Stimulated activated CD8-positive, alpha-beta memory T cell treated with anti-CD3 and anti-CD28 coated beads, Interleukin-2, amount 100 ng/mL, for 1 hour (primary cell): ENCODE measurements at places on chromosomes 12 and 14.
A peak's percentile ranks its signal among the peaks of the same experiment; 100 is the strongest.

- DNase-seq = no peak
Measured at GRCh38 chr12:125528281-125528680, 463.0 kb downstream of the AACS start.

DNA sequence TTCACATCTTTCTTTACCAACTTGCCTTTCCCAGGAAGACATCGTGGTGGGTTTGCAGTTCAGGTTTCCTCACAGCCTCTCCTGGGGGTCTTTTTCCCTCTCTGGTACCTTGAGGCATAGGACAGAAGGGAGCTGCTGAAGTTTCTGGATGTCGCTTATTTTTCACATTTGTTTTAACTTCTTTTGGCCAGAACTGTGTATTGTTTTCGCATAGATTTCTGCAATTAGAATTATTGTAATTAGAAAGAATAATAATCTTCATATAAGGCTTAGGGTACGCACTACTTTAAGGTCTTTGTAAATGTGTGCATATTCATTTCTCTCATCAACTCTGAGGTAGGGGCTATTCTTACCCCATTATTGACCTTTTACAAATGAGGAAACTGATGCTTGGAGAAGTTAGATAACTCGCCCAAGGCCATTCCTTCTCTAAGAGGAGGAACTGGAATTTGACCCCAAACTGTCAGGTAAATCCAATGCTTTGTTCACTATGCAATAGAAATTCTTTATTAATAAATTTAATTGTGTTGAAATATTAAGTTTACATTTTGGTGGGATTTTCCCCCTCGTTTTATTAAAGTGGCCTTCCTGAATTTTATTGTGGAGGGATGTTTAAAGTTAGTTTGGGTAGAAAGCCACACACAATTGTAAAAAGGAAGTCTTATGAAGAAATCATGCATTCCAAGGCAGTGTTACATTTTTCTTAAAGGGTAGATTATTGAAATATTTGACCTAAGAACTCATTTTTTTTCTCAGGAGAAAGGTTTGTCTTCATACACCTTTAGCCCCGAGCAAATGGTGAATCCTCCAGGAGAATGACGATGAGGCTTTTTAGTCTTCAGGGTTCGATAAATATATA lies 12.1 kb upstream of the SLC38A2 start:
- no peak for DNase-seq

DNA sequence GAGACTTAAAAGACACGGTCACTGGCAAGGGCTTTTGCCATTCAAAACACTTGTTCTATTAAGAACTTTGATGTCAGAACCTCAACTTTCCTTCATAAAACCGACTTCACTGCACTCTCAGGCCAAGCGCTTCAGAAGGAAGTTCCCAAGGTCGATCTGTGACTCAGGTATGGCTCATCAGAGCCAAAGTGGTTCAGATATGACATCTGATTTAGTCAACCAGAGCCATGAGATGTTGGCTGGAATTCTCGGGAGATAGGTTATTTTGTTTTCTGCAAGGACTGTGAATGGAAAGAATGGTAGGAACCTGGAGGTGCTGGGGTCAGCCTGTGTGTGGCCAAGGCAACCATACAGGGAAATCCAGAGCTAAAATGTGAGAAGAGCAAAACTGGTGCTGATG lies 445.6 kb downstream of the GLT1D1 start:
- DNase-seq = no peak

DNA sequence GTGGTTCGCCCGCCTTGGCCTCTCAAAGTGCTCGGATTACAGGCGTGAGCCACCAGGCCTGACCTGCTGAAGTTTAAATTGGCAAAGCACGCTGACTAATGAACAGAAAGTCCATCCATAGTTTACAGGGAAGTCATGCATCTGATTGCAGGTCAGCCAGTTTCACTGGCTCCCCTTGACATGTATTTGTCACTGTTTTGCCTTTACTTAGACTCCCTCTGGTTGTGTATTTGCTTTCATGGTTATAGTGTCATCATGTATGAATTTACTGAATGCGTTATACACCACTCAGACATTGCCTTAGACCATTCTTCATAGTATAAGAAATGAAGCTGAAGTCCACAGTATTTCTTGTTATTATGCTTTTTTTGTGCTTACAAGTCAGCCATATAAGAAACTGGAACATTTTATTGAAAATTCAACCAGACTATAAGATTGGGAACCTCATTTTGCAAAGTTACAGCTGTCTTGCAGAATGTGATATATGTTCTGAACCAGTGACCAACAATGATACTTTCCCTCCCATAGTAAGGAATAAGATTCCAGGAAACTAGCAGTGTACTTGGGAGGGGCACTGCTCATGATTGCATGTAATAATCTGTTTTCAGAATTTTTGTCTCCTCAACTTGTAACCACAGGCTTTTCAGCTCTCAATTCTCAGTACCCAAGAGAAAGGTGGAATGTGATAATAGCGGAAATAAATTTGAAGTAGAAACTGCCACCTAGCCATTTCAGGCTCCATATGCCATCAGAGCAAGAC lies 51.9 kb upstream of the ATF7IP start:
- no peak for DNase-seq

DNA sequence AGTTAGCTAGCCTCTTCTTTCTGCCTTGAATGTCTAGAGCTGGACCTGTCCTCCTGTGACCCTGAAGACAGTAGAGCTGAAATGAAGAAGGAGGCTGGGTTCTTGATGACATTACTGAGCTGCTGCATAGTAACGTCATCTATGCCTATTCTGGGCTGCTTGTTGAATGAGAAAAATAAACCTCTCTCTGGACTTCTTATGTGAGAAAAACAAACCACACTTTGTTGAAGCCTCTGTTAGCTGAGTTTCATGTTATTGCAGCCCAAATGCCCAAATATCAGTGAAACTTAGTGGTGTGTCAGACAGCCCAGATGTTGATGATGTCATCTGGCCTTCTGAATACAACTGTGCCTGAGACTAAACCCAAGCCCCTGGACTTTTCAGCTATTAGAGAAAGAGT lies 67.0 kb upstream of the MAX start:
- no peak for DNase-seq

- no peak for DNase-seq
Measured at GRCh38 chr14:73049428-73049827, 8.9 kb upstream of the RBM25 start.

DNA sequence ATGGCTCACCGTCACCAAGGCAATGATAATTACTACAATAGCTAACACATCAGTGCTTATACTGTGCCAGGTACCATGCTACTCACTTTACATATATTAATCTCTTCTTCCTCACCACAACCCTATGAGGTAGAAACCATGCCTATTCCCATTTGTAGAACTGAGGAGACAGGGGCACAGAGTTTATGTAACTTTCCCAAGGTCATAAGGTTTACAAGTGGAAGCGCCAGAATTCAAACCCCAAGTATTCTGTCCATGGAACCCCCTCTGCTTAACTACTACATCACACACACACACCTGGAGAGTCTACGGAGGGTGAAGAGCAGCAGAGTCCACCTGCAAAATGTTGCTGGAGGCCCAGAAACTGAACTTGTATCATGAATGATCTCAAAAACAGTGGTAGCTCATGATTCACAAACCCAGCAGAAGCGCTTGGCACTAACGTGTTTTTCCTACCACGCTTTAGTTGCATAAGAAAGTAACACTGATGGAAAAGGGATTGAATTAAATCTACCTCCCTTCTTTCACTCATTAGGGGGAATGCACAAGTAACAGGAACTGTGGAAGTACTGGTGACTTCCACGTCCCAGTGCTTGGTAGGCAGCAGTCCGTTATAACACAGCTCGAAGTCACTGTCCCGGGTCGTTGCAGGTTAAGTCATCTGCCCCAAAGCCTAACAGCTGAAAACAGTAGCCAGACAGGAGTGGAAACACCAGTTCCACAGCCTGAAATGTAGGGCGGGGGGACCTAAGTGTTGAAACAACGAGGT lies 2.0 kb downstream of the ITPR2 start:
- DNase-seq = no peak

DNA sequence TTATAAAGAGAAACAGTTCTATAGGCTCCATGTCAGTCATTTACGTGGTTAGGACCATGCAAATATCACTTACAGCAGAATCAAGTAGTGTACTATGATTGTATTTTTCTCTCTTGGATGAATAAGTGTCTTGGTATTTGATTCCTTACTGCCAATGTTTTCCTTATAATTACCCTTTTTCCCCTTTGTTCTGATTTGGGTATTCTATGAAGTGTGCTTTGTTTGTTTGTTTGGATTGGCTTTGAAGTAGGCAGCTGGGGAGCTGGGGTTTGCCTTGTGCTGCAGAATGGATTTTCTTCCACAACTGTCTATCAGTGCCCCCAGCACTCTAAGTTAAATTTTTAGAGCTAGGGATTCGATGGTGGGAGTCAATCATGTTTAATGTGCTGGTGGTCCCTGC lies 12.4 kb downstream of the TMEM120B start:
- no peak for DNase-seq

DNA sequence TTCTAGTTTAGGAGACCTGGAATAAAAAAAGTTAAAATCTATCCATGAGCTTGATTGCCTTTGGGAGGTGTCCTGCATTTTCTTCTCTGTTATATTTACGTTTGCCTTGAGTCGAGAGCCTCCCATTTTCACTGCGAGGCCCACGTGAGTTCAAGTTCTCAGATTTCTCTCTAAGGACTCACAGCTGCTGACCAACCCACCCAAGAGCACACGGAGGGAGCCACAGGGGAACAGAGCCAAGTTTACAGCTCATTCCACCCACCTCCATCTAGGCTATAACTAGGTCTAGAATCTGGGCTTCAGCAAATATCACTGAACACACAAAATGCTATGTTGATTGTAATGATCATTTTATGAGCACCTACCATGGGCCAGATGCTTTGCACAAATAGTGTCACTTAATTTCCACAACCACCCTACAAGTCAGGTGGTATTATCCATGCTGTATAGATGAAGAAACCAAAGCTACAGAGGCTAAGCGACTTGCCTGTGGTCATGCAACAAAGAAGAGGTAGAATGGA lies 16.7 kb downstream of the ALDH1L2 start:
- no peak for DNase-seq

GRCh38 chr12:6065863-6066199 lies 58.6 kb downstream of the VWF start:
- no peak for DNase-seq

- DNase-seq = no peak
Measured at GRCh38 chr14:101538878-101539277, 22.4 kb upstream of the DIO3 start.

DNA sequence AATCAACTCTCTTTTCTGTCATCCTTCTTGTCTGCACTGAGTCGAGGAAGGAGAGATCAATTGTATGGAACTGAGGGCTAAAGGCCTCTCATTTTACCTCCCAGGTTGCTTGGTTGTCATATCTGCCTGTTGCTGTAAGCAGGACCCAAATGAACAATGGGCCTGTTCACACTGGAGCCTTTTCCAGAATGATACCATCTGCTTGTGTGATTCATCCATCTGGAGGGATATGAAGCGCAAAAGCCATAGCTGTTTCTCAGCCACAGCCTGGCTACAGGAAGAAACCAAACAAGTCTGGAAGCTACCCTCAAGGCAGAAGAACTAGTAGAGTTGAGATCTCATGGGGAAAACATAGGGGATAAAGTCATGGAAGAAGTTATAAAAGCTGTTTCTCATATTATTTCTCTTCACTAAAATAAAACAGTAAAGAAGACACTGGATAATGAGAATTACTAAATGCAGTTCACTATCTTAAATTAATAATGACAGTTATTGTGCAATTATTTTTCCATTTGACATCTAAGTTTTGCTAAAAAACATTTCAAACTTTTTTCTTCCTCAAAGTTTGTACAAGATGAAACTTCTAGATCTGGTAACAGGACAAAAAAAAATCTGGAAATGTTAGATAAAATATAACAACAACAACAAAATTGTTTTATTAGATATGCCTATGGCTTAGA lies 106.3 kb downstream of the SPTSSA start:
- no peak for DNase-seq

GRCh38 chr14:54931101-54931500 lies 28.5 kb upstream of the GCH1 start:
- DNase-seq = no peak

- no peak for DNase-seq
Measured at GRCh38 chr14:105348945-105349699, 34.6 kb downstream of the PACS2 start.

GRCh38 chr12:53049571-53050318 lies at the start of gene TNS2:
Gene TNS2 (plus strand): TSS chr12:53050065. CDS start chr12:53050186, 121 bp downstream.
- DNase-seq = no peak

- no peak for DNase-seq
Measured at GRCh38 chr12:59403259-59403932, 192.4 kb upstream of the SLC16A7 start.

DNA sequence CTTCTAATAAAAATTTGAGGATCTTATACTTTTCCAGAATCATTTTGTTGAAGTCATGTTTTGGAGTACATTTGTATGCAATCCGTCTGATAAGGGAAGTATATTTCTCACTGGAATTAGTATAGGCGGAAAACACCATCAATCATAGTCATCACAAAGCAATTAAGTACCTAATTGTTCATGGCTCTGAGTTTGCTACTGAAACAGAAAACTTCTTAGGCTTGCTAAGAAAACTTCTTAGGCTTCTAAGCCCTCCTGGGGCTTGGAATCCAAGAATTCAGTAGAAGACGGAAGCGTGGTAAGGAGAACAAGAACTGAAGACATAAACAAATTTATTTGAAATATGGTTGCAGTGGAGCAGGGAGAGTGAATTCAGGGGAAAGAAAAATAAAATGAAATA lies 636.3 kb downstream of the DIO2 start:
- DNase-seq = no peak

GRCh38 chr12:88342251-88342806 lies 200.2 kb downstream of the TMTC3 start:
- DNase-seq = no peak

- DNase-seq = no peak
Measured at GRCh38 chr12:100024974-100025555, 40.3 kb upstream of the ANKS1B start.

DNA sequence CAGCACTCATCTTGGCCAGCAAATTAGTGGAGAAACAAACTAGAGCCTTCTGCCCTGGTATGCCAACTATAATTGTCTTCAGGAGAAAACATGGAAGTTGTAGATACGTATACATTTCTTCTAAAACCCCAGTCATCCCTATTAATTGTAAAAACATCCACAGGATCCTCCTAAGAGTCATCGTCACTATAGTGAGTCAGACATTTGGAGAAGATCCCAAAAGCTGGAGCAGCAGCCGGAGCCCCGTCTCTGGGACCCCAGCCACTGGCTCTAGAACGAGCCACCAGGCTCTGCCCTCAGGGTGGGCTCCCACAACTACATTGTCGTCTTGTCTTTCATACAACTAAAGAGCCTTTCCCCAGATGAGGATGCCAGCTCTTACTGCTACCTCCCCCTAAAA lies 15.5 kb downstream of the PRKAB1 start:
- DNase-seq = no peak

DNA sequence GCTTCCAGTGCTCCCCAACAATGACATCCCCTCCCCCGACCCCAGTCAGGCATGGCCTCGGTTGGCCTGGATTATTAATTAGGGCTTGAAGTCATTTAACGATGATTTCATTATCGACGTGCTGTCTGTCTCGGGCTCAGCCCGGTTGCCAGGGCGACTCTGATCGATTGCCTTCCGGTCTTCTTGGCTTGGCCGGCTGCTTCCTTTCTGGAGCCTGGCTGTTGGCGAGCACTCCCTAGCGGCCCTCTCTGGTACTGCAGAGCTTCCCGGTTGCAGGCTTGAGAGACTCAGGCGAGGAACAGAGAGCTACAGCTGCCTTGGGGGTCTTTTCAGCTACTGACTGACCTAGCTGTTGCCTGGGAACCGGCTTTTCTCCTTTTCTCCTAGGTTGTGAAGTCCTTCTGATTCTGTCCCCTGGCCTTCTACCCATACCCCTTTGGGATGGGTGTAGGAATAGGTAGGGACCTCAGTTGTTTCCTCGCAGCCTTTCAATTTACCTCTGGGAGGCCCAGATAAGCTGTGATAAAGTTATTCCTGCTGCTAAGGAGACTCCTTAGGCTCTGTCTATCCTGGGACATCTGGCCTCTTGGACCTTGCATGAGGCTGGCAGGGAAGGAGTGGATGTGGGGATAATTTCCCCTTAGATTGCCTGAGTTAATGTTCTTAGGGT lies 5.5 kb upstream of the CISTR start:
- peak; percentile 53 for DNase-seq
